ENCODE measurements at places on chromosomes 12 and 14.
A peak's percentile ranks its signal among the peaks of the same experiment; 100 is the strongest.

DNA sequence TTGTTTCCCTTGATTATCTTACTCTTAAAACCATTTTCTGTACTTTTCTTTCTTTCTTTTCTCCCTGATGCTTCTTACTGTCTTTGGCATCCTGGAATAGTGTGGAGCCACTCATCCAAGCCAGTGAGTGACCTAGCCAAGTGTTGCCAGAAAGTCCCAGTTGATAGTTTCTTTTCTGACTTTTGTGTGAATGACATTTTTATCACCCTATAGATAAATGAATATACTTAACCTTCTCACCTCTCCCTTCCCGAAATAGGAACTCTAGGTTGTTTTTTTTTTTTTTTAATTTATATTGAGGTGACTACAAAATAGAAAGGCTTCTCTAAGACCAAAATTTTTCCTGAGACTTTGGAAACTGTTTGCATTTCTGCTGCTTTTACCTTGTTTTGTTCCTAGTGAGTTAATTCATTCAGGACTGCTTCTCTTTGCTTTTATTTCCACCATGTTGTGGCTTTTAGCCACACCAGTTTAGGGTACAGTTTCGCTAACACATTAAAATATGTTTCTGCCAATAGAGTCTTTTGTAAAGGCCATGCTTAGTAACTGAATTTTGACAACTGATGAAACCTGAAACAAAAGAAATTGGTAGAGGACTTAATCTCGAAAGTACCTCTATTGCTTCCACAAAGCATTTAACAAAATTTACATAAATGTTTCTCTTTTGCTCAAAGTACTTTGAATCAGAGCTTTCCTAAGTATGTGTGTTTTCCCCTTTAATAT, 194.6 kb downstream of the ERC1 start:
- no peak for DNase-seq

GRCh38 chr14:59490756-59491155, 6.4 kb downstream of the JKAMP start:
- no peak for DNase-seq

GRCh38 chr14:97379091-97379531, 581.9 kb downstream of the VRK1 start:
- DNase-seq: peak; percentile 20

- no peak for DNase-seq
These were observed 88.1 kb downstream of the PPP2R5E start for GRCh38 chr14:63454863-63455622.

- DNase-seq: no peak
These were observed 458.8 kb upstream of the SOX5 start for GRCh38 chr12:24408305-24408704.

GRCh38 chr12:107092669-107093416, 506 bp downstream of the CRY1 start:
- peak; percentile 49 for DNase-seq

- no peak for DNase-seq
These were observed 1600.5 kb upstream of the SEL1L start for GRCh38 chr14:83133981-83134645.

DNA sequence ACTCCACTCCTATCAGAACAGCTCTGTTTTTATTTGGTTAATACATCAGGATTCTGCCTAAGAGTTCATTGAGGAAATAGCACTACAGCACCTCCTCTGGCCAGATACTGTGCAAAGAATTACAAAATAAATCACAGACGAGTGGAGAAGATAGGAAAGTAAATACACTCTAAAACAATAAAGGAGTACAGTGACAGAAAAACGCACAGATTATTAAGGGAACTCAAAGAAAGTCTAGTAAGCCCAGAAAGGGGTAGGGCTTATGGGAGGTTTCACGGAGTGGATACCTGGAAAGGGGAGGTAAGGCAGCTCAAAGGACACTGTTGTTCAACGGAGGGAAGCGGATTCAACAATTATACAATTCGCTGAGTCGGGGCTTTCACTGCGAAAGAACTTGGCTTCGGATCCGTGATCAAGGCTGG, 5.5 kb downstream of the OR10AD1 start:
- no peak for DNase-seq

GRCh38 chr14:100434911-100435438, 111.8 kb downstream of the SLC25A47 start:
- no peak for DNase-seq

DNA sequence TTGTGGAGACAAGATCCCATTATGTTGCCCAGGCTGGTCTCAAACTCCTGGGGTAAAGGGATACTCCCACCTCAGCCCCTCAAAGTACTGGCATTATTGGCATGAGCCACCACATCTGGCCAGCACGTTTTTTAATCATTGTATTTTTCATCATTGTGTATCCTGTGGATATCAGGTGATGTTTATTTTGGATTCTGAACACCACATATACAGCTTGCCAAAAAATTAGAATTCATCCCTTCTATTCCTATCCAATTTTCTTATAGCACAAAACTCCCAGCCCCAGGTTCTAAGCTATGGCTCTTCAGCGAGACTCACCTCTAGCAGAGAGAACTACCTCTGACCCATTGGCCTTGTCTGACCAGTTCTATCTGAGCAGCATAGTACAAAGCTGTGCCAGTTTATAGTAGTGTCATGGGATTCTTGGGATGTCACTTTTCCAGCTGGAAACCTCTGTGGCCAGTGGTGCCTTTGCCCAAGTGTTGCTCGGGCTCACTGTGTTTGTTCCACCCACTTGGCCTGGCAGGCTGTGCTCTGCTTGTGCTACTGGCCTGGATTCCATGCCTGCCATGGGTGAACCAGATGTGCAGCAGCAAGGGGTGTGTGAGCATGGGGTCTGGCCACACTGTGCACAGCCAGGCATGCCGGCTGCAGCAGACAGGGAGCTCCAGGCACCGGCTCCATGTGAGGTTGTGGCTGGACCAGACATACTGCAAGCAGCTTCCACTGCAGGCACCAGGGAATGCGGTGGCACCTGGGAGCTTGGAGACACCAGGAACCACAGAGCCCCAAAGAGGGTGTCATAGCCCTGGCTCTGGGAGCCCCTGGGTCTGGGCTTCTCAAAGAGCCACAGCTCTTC, 37.2 kb downstream of the TIMELESS start:
- no peak for DNase-seq

DNA sequence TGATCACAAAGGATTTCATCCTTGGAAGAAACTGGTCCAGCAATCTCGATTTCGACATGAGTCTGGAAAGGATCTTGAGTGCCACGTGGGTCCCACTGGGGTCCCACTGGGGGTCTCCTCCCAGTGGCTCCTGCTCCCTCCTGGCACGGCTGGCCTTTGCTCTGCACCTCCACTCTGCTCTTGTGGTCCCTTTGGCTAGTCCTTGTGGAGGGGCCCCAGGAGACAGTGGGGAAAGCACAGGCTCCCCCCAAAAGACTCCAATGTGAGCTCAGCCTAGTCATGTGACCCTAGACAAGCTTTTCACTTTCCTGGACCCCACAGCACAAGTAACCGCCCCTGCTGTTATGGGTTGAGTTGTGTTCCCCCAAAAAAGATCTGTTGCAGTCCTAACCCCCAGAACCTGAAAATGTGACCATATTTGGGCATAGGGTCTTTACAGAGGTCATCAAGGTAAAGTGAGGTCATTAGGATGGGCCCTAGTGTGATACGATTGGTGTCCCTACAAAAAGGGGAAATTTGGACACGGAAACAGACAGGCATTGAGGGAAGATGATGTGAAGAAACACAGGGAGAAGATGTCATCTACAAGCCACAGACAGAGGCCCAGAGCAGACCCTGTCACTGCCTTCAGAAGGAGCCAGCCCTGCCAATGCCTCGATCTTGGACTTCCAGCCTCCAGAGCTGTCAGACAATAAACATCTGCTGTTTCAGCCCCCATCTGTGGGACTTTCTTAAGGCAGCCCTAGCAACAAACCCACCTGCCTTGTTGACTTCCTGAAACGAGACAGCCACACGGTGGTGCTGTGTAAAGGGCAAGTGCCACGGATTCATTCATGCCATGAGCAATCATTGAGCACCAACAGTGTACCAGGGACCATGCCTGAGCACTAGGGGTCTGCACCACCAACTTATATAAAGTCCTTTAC, 23.8 kb upstream of the PPP2R5C start:
- DNase-seq: no peak

GRCh38 chr12:96701856-96702255, 205.2 kb upstream of the NEDD1 start:
- DNase-seq: no peak

DNA sequence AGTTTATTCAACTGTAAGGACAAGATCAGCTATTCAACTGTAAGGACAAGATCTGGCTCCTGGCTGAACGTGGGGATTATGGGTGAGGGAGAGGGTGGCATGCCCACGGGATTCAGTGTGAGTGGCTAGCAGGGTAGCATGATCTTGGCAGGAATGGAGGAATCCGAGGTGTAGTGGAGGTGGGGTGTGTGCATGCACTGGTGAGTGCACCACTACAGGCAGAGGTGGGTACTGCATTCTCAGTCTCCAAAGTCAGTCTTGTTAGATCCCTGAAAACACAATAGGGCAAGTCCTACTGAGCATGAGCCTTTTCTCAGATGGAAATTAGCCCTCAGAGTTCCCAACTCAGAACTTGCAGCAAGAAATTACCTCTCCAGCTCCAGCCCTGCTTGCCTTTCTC, 32.2 kb upstream of the DCD start:
- DNase-seq: no peak

GRCh38 chr14:36660736-36661505, 739 bp upstream of the PAX9 start:
- no peak for DNase-seq

DNA sequence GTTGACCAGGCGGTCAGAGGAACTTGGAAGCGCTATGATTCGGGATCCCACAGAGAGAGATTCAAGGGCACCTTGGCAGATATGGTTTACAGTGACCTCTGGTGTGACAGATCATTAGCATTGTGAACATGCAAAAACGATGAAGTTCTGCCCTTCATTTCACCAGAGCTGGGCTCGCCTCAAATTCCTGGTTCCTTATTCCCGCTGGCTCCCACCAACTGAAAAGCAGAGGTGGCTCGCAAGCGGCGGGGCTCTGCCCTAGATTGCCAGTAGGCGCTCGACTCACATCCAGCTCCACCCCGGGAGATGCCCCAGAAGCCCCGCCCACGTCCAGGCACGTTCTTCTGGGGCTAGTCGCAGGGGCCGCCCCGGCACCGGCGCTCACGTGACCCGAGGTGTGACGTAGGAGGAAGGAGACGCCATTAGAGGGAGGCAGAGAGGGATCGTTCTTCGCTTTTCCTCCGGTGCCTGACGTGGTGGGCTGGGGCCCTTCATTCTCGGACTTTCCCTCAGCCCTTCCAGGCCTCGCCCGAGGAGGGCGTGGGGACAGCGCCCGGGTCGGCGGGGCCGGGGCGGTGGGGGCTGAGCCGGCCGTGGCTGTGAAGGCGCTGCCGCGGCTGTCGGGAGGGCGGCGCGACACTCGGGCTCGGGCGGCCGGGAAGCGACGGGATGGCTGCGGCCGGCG, at the start of gene RAB21:
Gene RAB21, plus strand, starts transcription at position 403 of the 685 bp plus-strand sequence. Its CDS starts 267 bp downstream, at position 670.
- DNase-seq: peak; percentile 97

- DNase-seq: no peak
These were observed 13.9 kb downstream of the ARPC3 start for GRCh38 chr12:110436231-110436630.

GRCh38 chr12:76383988-76384387, 35.8 kb upstream of the BBS10 start:
- DNase-seq: no peak

- no peak for DNase-seq
These were observed 17.0 kb upstream of the SLC15A5 start for GRCh38 chr12:16294376-16294956.

DNA sequence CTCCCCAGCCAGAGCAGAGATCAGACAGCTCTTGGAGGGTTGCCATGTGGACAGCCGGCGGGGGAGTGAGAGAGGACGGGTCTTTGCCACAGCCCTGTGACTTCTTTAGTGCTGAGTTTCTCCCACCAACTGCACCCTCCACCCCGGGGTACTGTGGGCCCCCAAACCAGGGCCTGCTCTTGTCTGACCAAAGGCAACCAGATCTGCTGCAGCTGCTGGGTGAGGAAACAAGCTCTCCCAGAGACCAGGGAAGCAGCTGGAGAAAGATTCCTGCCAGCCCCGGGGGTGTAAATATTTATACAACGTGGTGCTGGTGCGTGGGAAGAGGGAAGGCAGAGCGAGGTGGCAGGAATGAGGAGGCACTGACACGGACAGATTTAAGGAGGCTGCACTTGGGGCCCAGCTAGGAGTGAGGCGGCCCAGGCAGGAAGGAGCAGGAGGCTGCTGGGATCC, 14.3 kb upstream of the ZFP36L1 start:
- no peak for DNase-seq

DNA sequence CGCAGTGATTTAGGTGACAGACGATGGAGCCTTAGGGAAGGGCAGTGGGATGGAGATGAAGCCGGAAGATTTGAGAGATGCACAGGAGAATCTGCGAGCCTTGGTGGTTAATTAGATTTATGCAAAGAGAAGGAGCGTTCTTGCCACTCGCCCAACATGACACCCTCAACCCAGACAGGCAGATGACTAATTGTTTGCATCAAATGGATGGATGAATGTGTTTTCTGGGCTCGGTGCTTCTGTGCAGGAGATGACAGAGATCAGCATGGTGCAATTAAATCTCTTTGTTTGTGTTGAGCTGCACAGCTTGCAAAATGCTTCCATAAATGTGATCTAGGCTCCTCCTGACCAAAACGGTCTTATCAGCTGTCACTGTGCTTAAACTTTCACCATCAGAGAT, 202.3 kb upstream of the PRMT8 start:
- DNase-seq: no peak

GRCh38 chr12:56979628-56980027, 22.2 kb upstream of the RDH16 start:
- DNase-seq: no peak

DNA sequence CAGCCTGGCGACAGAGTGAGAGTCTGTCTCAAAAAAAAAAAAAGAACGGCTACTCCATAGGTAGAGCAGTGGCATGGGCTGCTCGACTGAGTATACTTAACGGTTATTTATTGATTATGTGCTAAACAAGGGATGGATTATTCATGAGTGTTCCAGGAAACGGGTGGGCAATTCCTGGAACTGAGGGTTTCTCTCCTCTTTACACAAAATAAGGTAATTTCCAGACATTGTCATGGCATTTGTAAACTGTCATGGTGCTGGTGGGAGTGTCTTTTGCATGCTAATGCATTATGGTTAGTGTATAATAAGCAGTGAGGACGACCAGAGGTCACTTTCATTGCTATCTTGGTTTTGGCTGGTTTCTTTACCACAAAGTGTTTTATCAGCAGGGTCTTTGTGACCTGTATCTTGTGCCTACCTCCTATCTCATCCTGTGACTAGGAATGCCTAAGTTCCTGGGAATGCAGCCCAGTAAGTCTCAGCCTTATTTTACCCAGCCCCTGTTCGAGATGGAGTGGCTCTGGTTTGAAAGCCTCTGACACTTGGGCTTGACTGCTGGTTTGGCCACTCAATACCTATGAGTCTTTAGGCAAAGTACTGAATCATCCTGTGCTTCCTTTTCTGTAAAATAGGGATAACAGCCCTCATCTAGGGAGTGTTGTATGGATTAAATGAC, 3.2 kb downstream of the DGLUCY start:
- DNase-seq: no peak

- no peak for DNase-seq
These were observed 71.0 kb downstream of the DAD1 start for GRCh38 chr14:22518073-22518472.

- no peak for DNase-seq
These were observed 58.4 kb downstream of the LLPH start for GRCh38 chr12:66072135-66072534.

All from stimulated activated CD8-positive, alpha-beta memory T cell treated with anti-CD3 and anti-CD28 coated beads, Interleukin-4, amount 100 ng/mL, for 1 hour (primary cell).